ENCODE measurements at places on chromosomes 5 and 9.

- DNase-seq: peak; percentile 43
Observed at GRCh38 chr5:169229342-169229892, 71.5 kb downstream of the SLIT3 start.

GRCh38 chr9:110208031-110208430 is at the start of gene C9orf152:
TSS of gene C9orf152 (minus strand) at chr9:110208159. CDS start at chr9:110207579, 580 bp downstream.
- DNase-seq: no peak

- DNase-seq: no peak
Observed at GRCh38 chr9:136525207-136525606, 20.6 kb downstream of the NOTCH1 start.

DNA sequence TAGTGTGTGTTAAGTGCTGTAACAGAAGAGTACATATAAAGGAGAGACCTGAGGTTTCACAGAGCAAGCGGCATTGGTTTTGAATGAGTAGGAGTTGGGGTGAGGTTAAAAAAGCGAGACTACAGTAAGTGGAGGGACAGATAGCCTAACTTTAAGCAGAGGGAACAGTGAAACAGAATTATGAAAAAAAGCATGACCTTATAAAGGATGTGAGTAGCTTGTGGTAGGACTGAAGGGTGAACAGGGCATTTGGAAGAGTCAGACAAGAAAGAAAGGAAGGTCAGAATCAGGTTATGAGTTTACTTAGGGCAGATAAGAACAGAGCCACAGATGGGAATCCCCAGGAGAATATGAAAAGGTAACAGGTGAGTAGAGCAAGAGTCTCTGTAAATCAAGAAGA is 22.5 kb downstream of the MSANTD3 start:
- DNase-seq: no peak

DNA sequence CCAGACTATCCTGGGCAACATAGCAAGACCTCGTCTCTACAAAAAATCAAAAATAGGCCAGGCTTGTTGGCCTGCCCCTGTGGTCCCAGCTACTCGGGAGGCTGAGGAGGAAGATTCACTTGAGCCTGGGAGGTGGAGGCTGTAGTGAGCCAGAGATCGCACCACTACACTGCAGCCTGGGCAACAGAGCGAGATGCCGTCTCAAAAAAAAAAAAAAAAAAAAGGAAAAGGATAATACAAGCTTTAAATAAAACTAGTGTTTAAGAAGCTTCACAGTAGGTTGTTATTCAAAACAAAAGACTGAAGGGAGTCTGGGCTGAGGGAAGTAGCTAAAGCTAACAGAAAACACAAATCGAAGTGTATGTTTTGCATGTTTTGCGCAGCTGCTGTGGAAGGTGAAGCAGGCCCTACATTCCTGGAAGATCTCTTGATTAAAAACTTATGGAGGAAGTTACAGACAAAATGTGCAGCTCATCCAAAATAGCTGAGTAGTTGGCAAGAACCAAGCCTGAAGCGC is 581 bp upstream of the C9orf40 start:
- peak; percentile 68 for DNase-seq

DNA sequence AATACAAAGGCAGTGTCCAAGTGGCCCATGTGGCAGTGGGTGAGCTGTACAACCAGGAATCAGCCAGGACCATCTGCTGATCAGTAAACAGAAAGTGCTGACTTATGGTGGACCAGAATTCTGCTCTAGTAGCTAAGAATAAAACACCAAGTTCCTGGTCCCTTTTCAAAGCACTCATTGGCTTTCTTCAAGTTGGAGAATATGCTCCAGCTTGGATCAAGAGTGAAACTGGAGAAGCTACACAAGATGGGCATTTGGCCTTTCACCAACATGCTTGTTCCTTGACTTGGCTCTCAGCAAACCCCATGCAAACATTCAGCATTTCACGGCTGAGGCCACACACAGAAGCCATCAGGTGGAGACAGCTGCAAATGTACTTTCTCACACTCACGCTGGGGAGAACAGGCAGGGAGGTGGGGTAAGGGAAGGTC is 32.1 kb downstream of the MARCHF3 start:
- DNase-seq: peak; percentile 63

DNA sequence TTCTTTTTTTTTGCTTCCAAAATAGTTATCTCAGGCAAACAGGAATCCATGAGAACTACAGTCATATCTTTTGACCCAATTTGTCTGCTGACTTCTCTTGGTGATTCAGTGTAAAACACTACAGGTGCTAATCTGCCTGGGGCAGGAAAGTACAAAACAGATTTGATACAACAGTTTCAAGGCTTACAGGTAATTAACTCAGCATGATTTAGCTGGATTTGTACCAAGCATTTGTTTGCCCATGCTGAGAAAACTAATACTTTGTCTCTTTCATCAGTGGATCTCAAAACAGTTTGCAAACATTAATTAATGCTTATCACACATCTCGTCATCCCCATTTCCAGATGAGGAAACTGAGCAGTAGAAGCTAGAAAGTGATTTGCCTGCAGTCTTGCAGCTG is 312.5 kb upstream of the SEMA6A start:
- DNase-seq: no peak

GRCh38 chr5:66821688-66822429 is 225.7 kb downstream of the MAST4 start:
- DNase-seq: no peak

DNA sequence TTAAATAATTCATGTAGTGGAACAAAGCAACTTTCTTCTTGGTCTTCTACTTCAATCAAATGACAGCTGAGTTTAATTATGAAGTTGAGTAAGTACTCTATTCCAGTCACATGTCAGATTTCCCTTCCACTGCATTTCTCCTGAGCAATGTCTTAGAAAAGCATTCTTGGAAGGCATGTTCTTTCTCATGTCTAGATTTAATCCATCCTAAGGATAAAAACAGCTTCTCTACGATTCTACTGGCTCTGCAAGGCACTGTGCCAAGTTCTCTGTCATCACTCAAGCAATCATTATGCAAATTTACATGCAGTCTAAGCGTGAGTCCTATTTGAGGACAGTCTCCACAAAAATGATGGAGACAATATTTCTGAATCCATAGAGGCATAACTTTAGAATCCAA is 142.4 kb downstream of the YIPF5 start:
- peak; percentile 87 for DNase-seq

GRCh38 chr5:91245074-91245452 is 138.1 kb downstream of the ARRDC3 start:
- no peak for DNase-seq

DNA sequence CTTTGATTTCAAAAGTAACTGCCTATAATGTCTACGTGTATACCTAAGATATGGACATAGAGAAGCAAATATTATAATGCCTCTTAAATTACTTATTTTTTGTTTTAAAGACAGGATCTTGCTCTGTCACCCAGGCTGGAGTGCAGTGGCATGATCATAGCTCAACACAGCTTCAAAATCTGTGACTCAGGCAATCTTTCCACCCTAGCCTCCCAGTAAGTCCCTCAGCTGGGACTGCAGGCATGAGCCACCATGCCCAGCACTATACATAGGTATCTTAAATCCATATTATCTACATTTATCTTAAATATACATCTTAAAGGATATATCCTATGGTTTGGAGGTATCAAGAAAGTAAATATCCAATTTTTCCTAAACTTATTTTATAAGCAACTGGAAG is 261.2 kb downstream of the ARL15 start:
- DNase-seq: peak; percentile 58

DNA sequence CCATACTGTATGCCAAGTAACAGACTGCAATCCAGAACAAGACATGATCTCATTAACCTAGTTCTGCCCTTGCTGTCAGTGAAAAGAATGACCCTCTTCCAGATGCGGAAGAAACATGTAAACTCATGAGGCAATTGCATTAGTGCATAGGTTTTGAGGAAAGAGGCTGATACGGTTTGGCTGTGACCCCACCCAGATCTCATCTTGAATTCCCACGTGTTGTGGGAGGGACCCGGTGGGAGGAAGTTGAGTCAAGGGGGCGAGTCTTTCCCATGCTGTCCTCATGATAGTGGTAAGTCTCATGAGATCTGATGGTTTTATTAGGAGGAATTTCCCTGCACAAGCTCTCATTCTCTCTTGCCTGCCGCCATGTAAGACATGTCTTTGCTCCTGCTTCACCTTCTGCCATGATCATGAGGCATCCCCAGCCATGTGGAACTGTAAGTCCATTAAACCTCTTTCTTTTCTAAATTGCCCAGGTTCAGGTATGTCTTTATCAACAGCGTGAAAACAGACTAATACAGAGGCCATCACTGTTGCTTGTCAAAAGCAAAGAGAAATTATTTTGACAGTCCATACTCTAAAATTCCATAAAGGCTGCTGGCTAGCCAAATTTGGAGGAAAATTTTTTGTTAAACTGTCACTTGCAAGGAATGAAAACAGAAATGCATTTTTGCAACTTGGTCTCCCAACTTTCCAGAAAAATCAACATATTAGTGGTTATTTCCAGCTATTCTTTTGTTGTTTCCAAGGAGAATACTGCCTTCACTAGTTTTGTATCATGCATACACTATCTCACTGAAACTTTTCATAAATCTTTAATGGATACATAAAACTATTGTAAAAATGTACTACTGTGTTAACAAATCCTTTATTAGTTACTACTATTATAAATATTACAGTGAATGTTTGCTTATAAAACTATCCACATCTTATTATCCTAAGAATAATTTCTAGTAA is 3.2 kb upstream of the ARL15 start:
- no peak for DNase-seq

- DNase-seq: no peak
Observed at GRCh38 chr5:86879086-86879485, 261.3 kb downstream of the COX7C start.

DNA sequence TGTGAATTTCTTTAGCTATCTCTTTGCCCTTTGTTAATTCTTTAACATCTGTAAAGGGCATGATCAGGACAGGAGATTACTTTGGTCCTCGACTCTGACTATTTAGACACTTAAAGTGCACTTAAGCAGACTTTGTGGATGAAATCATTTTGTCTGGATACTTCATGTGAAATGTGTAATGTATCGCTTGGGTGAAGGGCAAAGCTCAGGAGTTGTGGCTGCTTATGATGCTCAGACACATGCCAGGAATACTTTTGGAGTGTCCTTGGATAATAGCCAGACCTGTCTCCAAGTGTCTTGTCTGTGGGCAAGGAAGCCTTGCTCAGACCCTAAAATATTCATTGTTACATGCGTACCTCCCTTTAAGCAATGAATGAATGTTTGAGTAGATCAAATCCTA is 87.8 kb downstream of the RAI14 start:
- DNase-seq: peak; percentile 99

- peak; percentile 95 for DNase-seq
Observed at GRCh38 chr9:114285166-114285867, 37.6 kb upstream of the ORM1 start.

- DNase-seq: no peak
Observed at GRCh38 chr5:142360051-142360498, 35.3 kb upstream of the SPRY4 start.

DNA sequence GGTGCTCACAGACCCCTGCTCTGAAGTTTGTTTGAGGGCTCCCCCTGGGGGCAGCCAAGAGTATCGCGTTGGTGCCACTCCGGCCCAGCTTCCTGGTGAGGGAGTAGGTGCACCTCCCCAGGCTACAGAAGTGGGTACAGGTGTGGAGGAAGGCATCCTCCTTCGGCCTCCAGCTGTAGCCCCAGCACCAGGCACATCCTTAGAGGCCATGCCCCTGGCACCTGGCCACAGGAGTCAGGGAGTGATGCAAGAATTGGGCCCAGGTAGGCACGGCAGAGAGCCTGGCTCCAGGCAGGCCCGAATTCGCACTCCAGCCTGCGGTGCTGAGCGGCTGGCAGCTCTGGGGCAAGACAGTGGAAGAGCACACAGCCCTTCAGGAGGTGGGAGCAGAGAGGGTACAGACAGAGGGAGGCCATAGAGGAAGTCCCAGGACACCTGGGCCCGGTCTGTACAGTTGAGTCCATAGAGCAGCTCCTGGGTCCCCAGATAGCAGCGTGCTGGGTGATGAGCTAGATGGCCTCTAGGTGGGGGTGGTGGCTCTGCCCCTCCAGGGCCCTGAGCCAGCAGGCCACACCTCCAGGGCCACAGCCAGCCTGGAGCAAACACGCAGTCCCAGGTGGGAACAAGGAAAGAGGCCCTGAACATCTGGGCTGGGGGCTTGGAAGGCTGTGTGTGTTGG is 2.4 kb downstream of the SAPCD2 start:
- DNase-seq: peak; percentile 78

- DNase-seq: no peak
Observed at GRCh38 chr5:109996246-109996645, 306.5 kb downstream of the MAN2A1 start.

DNA sequence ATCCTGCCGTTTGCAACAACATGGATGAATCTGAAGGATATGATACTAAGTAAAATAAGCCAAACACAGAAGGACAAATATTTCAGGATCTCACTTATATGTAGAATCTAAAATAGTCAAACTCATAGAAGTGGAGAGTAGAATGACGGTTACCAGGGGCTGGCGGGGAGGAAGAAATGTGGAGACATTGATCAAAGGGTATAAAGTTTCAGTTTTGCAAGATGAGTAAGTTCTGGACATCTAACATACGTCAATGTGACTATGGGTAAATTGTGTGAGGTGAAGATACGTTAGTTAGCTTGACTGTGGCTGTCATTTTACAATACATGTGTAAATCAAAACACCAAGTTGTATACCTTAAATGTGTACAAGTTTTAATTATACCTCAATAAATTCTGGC is 200.3 kb downstream of the SNX18 start:
- no peak for DNase-seq

DNA sequence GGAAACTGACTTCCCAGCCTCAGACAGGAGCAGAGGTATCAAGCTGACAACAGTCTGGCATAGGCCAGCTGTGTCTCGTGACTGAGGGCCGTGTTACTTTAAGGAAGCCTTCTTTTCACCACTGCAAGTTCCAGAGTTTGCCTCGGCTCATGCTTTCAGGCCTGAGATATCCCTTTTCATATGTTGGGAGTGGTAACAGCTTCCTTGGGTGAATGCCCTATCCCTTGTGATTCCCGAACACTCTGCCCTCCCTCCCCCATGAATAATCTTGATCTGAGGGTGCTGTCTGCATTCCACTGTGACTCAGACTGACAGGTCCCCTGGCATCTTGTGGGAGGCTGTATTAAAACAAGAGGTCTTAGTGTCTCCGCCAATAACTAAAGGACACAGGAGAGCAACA is 49.7 kb upstream of the ARL15 start:
- peak; percentile 85 for DNase-seq
